ENCODE measurements at places on chromosomes 2 and 18.
A peak's percentile ranks its signal among the peaks of the same experiment; 100 is the strongest.

- no peak for DNase-seq
Measured at GRCh38 chr2:48251437-48252148, 278.4 kb upstream of the STON1 start.

- no peak for DNase-seq
Measured at GRCh38 chr2:228700638-228701037, 519.2 kb upstream of the SPHKAP start.

DNA sequence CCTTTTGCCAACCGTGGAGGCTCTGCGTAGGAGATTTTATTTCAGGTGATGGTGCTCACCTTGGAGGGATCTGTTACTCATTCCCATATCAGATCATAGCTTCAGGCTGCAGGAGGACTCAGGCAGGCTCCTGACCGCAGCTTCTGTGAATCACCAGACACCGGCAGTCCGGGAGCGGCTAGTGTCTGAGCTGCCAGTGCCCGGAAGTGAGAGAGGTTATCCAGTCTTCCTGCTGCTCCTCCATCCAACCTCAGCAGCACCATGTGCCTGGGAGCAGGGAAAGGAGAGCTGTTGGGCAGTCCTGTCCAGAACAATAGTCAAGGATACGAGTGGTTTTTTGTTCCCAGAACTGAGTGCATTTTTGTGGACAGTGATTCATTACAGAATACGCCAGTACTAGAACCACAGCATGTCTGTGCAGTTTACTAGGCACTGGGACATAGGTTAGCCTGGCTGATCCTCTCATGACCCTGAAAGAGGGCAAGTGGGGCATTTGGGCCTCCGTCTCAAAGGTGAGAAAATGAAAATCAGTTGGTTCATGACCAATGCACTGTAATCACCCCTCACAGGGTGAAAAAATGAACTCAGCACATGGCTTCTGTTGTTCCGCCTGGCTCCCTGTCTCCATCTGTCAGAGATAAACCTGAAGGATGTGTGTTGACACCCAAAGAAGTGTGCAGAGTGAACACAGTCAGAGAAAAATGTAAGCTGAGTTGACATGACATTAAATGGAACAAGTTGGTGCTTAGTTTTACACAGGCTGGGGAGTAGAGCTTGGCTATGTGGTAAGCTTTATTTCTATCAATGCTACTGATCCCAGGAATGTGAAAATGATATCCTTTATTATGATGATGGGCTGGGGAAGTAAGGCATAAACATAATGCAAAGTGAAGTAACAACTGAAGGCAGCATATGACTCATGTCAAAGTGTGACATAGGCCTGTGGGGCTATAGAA, 12.2 kb downstream of the FHOD3 start:
- no peak for DNase-seq

GRCh38 chr2:197606180-197606579, 69.2 kb downstream of the RFTN2 start:
- no peak for DNase-seq

- DNase-seq: no peak
Measured at GRCh38 chr18:35511833-35512232, 14.1 kb upstream of the INO80C start.

GRCh38 chr2:169393068-169393590, 30.8 kb upstream of the LRP2 start:
- peak; percentile 10 for DNase-seq

- no peak for DNase-seq
Measured at GRCh38 chr2:5826979-5827655, 134.9 kb downstream of the SOX11 start.

GRCh38 chr2:218432676-218433365, 13.9 kb downstream of the VIL1 start:
- no peak for DNase-seq

- DNase-seq: no peak
Measured at GRCh38 chr2:46486436-46486835, 7.1 kb downstream of the TMEM247 start.

DNA sequence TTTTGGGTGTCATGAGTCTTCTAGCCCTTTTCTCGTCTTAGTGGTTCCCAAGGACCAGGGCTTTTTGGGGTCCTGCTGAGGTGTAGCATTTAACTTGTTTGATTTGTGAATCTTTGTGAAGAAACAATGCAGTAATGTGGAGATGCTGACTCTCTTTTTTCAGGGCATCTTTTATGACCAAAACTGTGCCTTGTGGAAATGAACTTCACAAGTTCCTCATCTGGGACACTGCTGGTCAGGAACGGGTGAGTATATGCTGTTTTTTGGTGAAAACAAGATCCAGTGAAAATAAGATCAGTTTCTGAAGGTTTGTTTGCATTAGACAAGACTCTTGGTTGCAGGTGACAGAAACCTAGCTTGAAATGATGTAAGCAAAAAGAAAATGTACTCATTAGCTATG, 83.9 kb downstream of the RAB31 start:
- DNase-seq: no peak

- no peak for DNase-seq
Measured at GRCh38 chr2:7765236-7765635, 848.0 kb downstream of the RNF144A start.

GRCh38 chr18:76667603-76668002, 154.8 kb upstream of the ZNF236 start:
- DNase-seq: no peak

- no peak for DNase-seq
Measured at GRCh38 chr2:198411936-198412335, 607.5 kb downstream of the PLCL1 start.

DNA sequence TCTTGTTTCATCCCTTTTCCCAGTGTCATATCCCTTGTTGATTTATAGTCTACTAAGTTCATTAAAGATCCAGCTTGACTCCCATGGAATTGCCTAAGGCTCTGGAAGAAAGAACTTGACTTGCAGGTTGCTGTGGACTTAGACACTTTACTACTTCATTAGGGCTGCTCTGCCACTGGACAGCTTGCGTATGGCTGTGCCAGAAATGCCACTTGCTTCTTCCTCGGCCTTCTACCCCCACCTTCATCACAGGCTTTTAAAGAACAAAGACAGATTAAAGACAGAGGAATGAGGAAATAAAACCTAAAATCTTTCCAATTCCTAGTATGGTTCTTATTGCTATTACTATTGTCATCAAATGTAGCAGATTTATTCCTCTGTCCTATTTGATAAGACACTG, 591.7 kb downstream of the BCL11A start:
- DNase-seq: no peak

GRCh38 chr18:62730941-62731340, 15.6 kb downstream of the PHLPP1 start:
- DNase-seq: no peak

DNA sequence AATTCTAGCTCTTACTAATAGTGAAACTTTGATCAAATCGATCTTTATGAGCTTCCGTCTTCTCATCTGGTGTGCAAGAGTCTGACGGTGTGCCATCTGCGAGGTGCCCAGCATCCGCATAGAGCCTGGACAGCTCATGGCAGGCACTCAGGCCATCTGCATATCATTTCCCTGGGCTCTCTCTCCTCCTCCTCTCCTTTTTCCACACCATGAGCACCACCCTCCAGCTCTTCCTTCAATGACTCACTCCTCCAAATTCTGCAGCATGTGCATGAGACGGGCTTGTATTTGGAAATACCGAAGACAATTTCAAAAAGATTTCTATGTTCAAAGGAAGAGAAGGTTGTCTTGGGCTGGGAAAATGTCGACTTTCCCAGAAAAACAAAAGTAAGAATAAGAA, 161.1 kb downstream of the CCBE1 start:
- no peak for DNase-seq

GRCh38 chr18:24913507-24914170, 438.3 kb downstream of the ZNF521 start:
- DNase-seq: no peak

DNA sequence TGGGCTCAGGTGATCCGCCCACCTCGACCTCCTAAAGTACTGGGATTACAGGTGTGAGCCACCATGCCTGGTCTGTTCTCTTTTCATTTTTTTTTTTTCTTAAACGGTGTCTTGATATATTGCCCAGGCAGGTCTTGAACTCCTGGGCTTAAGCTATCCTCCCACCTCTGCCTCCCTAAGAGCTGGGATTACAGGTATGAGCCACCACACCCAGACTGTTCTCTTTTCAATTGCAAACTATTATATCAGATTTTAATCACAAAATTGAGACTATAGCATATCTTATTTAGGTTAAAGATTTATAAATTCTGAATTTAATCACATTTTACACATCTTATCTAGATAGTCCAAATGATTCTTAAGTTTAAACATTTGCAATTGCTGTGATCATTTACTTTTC, 15.5 kb upstream of the ACTR2 start:
- DNase-seq: no peak

DNA sequence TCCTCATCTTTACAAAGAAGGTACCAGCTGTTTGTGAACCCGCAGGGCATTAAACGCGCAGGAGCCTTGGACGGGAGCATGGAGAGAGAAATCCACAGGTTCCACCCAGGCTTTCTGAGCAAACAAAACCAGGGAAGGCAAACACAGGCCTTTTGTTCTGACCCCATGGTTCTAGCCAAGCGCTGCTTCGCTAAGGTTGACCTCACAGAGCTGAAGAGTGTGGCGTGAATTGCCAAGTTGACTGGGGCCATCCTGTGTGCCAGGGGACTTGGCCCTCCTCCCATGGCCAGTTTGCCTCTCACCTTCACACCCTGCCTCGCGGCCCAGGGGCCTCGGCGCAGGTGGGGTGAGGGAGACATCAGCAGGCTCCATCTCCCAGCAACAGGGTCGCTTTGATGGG, 74.1 kb downstream of the VAPA start:
- no peak for DNase-seq

DNA sequence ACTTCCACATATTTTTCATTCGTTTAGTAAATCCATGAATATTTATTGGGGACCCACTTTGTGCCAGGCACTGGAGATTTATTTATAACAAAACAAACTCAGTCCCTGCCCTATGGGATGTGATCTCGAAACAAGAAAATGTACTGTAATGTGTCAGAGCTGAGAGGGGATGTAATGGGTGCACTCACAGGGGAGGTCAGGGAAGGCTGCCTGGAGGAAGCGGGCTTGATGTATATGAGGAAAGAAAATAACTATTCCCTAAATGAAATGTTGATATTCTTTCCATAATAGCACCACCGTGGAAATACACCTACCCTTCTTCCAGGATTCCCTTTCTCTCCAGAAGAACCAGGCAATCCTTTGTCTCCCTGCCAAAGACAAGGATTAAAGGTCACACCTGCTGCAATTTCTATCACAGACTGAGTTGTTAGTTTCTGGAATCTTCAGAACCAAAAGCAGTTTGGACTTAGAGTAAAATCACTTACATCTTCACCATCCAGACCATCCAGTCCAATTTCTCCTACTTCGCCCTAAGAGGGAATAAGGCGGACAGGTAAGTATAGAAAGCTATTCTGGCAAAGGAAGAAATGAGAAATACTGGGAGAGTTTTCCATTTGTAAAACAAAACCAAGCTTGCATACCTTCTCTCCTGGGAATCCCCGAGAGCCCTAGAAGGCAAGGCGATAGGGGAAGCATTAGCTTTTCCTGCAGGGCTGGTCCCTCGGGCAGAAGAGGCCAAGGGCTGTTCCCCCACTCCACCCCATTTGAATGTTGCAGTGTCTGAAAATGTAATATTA, 55.0 kb downstream of the COL6A3 start:
- no peak for DNase-seq

DNA sequence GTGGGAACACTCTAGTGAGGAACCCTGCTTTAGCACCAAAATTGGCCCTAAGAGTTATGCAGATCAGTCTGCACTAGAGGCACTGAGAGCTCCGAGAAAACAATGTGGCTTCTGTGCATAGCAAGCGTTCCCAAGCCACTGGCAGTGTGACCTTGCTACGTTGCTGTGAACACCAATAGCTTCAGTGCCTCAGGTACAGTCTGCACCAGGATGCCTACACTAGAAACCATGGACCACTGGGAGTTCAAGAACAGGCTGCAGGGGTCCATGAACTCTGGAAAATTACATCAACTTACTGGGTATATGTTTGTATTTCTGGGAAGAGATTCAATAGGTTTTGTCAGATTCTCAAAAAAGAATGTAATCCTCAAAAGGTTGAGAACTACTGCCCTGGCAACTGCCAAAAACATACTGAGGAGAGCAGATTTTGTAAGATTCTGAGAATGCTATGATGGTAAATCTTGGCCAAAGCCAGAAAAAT, 18.3 kb upstream of the SP3 start:
- no peak for DNase-seq

DNA sequence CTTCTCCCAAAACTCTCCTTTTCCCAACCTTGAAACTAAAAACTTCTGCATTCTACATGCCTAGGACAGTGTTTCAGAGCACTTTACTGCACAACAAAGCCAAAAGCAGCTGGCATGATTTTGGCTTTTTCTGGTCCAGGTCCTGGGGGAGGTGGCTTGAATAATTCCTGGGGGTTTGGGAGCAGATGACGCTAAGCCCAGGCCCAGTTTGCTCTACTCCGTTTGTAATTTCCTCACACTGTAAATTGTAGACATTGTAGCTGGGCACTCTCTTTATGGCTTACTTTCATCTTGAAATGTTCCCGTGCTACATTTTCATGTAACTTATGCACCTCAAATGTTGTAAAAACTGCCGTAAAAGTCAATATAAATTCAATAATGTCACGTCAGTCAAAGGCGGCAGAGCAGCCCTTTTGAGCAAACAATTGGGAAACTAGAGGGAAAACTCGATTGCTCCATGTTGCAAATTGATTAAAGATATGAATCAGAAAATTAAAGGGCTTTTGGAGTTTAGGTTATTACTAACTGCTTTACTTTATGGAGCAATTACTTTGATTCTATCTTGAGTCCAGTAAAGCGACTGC, 373.2 kb upstream of the SLC14A2 start:
- DNase-seq: no peak

DNA sequence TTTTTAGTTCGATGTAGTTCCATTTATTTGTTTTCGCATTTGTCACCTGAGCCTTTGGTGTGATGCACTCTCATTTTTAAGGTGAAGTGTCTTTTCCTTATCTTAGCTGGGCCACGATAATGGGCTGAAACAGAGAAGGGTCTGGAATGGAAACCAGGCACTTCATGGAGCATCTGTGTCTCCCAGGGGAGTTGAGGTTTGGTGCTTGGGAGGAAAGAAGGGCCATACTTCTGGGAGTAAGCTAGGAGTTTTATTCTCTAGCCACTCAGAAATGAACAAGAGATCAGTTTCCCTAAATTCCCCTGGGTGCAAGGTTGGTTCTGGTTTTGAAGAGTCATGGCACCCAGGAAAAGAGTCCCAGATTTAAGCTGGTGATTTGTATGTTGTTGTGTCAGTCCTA, 179.4 kb upstream of the CXCR4 start:
- DNase-seq: no peak

- peak; percentile 3 for DNase-seq
Measured at GRCh38 chr2:15809404-15809803, 130.9 kb upstream of the MYCN start.

GRCh38 chr2:208489687-208490086, 83.1 kb downstream of the PTH2R start:
- DNase-seq: peak; percentile 82

GRCh38 chr2:29295845-29296244, 180.6 kb downstream of the CLIP4 start:
- DNase-seq: peak; percentile 27

GRCh38 chr2:220001751-220002150, 374.3 kb downstream of the SLC4A3 start:
- no peak for DNase-seq

All from NCI-H1105 (cell line).